Anterior cingulate cortex (tissue), 58 donors: ENCODE measurements at places on chromosomes 4 and X.

- DNase-seq, result no peak
Observed at GRCh38 chr4:64713256-64713840, 304.1 kb upstream of the TECRL start.

- no peak for DNase-seq
Observed at GRCh38 chr4:78410676-78411075, 140.9 kb upstream of the ANXA3 start.

DNA sequence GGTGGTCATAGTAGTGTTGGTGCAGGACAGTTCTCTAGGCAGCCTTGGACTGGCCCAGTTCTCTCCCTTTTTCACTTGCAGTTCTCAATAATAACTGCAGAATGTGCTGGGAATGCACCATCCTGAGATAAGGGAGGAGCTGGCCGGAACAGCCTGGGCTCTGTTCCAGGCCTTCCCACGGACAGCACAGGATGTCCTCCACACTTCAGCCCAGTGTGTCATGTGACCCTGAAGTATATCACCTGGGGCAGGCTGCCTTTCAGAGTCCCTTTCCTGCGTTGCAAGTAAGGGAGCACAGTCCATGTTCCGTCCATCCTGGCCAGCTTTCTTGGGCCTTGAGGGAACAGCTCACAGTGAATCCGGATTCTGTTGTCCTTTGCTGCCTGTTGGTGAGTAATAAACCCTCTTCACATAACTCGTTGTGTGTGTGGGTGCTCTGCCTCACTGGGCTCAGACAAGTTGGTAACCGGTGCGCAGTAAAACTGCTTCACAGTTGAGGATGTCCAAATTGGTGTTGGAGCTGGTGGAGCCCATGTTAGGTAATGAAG, 32.3 kb upstream of the BBS12 start:
- DNase-seq, result no peak

DNA sequence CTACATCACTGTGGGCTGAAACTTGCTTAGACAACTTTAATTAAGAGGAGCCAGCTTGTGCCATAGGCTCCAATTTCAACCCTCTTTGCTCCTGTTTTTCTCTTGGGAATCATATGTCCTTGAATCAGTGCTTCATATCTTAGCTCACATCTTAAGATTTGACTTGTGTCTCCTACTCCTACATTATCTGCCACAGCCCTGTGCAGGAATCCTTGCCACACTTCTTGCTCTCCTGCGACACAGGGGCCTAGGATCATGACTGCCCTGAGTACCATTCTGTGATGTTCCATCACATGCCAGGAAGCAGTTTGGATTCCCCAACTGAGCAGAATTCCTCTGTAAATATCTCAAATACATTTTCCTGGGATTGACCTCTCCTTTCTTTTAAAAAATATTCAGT, 36.4 kb downstream of the ARSJ start:
- no peak for DNase-seq

- no peak for DNase-seq
Observed at GRCh38 chrX:133921764-133922389, 63.5 kb downstream of the GPC3 start.

GRCh38 chrX:11105080-11105479, 6.1 kb upstream of the HCCS start:
- no peak for DNase-seq

DNA sequence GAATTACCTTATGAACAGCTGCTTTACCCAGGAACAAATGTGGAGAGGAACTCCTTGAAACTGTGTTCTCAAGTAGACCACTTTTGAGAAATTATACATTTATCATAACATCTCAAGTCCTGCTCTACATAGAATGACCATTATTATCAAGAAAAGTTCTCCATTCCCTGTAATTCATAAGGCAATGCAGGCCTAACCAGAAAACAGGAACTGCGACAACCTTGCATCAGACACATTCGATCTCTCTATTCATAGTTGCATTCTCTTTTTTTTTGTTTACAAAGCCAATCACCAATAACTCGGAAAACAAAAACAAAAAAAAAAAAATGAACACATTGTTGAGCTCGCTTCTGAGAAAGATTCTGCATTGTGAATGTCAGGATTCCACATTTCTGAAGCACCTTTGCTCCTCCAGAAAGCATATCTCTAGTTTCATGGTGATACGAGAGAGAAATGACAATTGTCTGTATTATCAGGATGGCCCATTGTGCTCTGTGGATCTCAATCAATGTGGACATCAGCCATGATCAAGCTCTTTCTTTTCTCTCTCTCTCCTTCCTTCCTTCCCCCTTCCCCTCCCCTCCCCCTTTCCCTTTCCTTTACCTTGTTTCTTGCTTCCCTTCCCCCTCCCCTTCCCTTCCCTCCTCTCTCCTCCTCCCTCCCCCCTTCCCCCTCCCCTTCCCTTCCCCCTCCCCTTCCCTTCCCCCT, 32.4 kb upstream of the CD99 start:
- DNase-seq, result no peak

DNA sequence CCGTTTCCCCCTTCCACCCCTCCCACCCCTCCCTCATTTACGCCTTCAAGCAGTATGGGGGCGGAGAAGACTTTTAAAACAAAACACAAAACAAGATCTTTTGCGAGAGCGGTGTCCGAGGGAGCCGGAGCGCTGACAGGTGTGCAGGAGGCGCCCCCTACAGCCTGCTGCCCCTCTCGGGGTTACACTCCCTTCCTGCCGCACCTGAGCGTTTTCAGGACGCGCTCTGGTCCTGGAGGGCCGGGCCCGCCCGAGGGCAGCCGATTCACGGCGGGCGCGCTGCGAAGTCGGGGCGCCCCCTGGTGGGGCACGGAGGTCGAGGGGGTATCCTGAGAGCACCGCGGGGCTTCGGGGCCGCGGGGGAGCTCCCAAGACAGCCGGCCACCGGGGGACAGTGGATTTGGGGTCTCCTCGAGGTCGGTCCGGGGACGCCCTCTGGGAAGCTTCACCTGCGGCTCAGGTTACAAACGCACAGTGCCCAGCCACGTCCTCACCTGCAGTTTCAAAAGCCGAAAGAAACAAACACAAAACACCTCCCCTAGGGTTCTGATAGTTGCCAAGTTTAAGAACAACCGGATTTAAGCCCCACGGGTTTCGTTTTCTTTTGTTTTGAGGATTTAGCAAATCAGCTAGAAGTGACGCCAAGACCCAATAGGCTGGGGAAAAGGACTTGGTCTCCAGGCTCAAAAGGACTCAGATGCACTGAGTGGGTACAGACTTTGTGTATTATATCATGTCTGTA, 8.0 kb upstream of the NEUROG2 start:
- DNase-seq, result no peak

DNA sequence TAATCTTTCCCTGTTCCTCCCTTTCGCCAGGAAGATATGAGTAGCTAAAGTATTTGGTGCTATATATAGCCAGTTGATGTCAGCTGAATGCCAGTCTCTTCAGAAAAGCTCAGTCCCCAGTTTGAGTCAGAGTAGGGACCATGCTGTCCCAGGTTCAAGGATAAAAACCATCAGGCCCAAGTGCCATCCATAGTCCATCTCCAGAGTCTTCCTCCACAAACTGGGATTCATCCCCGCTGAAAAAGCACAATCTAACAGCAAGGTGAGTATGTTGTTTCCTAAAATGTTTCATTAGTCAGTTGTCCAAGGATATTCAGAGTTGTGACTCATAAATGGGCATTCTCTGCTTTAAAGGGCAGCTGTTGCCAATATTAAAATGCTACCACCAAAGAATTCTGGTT, at the start of gene MYOZ2:
Gene MYOZ2, plus strand, starts transcription at position 112 of the 401 bp plus-strand sequence. CDS start 694 bp downstream, outside the sequence.
- no peak for DNase-seq
